ENCODE measurements at places on chromosomes 16 and 17. TPM values are rescaled to one million over a fixed set of nuclear protein-coding genes. Genes with fewer than 3 reads are reported as not detected.

The NR1D1 gene
- 18.6 TPM for total RNA-seq

DNA sequence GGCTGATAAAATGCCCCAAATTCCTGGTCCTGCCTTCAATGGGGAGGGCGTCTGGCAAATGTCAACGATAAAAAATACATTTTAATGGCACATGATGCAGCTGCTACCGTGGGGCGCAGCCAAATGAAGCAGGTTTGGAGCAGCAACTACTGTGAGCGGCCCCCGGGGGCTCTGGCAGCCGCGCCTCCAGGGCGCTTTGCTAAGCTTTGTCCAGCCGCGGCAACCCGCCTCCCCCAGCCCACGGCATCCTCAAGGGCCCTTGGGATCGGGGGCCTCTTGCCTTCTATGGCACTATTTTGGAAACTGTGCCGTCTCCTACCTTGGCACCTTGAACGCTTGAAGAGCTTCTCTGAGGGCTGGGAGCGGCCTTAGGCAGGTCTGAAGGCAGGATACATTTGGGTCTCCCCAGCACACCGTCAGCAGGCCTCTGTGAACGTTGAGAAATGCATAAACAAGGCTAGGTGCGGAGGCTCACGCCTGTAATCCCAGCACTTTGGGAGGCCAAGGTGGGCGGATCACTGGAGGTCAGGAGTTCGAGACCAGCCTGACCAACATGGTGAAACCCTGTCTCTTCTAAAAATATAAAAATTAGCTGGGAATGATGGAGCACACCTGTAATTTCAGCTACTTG is 25.1 kb downstream of the TBX4 start:
- no peak for DNase-seq

- no peak for DNase-seq
These were observed 3.6 kb downstream of the PNMT start for GRCh38 chr17:39671651-39672521.

The NSMCE1 gene
- total RNA-seq, result 27.9 TPM

The SCN4A gene
- 0.10 TPM for total RNA-seq

GRCh38 chr17:7241783-7242716 is at the start of gene GABARAP:
GABARAP (minus strand) TSS chr17:7242449; CDS start chr17:7242330, 119 bp downstream.
- DNase-seq, result peak; percentile 95

The TBC1D3K gene
- total RNA-seq, result not detected

All from left lobe of liver (tissue), 2 donors.